ENCODE measurements at places on chromosomes 12 and 14. TPM values are rescaled to one million over a fixed set of nuclear protein-coding genes. Genes with fewer than 3 reads are reported as not detected.
A peak's percentile ranks its signal among the peaks of the same experiment; 100 is the strongest.

- H3K27me3 ChIP-seq: no peaks in the 10 kb centered on the region
- H3K36me3 ChIP-seq: peaks cover 12% of the 10 kb centered on the region
- peaks cover 5% of the 10 kb centered on the region for H3K4me1 ChIP-seq
- no peak overlapping the region for H3K27ac ChIP-seq
These were observed 281.1 kb downstream of the ERC1 start for GRCh38 chr12:1272142-1272541.

GRCh38 chr14:71539650-71540285 lies 392.5 kb upstream of the RGS6 start:
- no peak overlapping the region for H3K4me3 ChIP-seq
- peak overlapping the region; percentile 11 for H3K27ac ChIP-seq
- no peaks in the 10 kb centered on the region for H3K27me3 ChIP-seq
- peaks cover 2% of the 10 kb centered on the region for H3K36me3 ChIP-seq

Gene ATG101
- 30.2 TPM for total RNA-seq

Gene RNASE1
- total RNA-seq: not detected

GRCh38 chr14:93269341-93270068 lies 62.4 kb downstream of the UBR7 start:
- DNase-seq: no peak
- H3K27ac ChIP-seq: no peak overlapping the region
- H3K4me1 ChIP-seq: peaks cover 19% of the 10 kb centered on the region

GRCh38 chr14:34643361-34643760 lies 13.4 kb upstream of the SNX6 start:
- no peak for DNase-seq
- H3K4me1 ChIP-seq: peaks cover 5% of the 10 kb centered on the region
- peaks cover 5% of the 10 kb centered on the region for H3K27me3 ChIP-seq
- no peak overlapping the region for H3K27ac ChIP-seq
- H3K36me3 ChIP-seq: no peaks in the 10 kb centered on the region

GRCh38 chr14:34423445-34423844 lies 38.6 kb downstream of the SPTSSA start:
- no peaks in the 10 kb centered on the region for H3K36me3 ChIP-seq
- peaks cover 14% of the 10 kb centered on the region for H3K27me3 ChIP-seq
- DNase-seq: no peak
- H3K27ac ChIP-seq: no peak overlapping the region
- H3K4me3 ChIP-seq: no peak overlapping the region

DNA sequence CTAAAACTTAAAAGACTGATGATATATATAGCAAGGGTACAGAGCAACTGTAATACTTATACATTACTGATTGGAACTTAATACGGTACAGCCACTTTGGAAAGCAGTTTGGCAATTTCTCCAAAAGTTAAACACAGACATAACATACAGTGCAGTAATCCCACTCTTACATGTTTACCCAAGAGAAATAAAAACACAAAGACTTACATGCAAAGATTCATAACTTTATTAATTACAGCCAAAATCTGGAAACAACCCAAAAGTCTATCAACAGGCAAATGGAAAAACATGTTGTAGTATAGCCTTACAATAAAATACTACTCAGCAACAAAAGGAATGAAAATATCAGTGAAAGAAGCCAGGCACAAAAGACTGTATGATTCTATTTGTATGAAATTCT lies 84.6 kb downstream of the GARIN6 start:
- no peak overlapping the region for H3K4me3 ChIP-seq
- H3K27me3 ChIP-seq: no peaks in the 10 kb centered on the region
- DNase-seq: no peak
- no peaks in the 10 kb centered on the region for H3K4me1 ChIP-seq
- no peaks in the 10 kb centered on the region for H3K36me3 ChIP-seq

DNA sequence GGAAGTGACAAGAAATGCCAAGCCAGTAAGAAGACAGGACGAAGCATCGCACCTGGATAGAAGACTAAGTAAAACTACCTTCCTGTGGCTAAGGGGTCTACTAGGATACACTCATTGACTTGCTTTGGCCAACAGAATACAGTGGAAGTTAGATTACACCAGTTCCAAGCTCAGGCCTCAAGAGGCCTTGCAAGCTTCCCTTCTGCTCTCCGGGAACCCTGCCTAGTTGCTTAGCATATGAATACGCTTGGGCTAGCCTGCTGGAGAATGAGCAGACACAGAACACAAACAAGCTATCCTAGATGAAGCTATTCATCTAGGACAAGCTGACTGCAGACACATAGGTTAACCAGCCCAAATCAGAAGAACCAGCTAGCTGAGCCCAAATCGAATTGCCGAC lies 97.0 kb downstream of the DPF3 start:
- H3K4me3 ChIP-seq: no peak overlapping the region
- H3K27ac ChIP-seq: no peak overlapping the region
- H3K4me1 ChIP-seq: no peaks in the 10 kb centered on the region
- H3K36me3 ChIP-seq: no peaks in the 10 kb centered on the region
- H3K27me3 ChIP-seq: peaks cover 18% of the 10 kb centered on the region

Gene IL26
- 0.52 TPM for total RNA-seq

GRCh38 chr12:84764001-84764400 lies 148.6 kb downstream of the SLC6A15 start:
- DNase-seq: no peak
- no peak overlapping the region for H3K4me3 ChIP-seq
- no peak overlapping the region for H3K27ac ChIP-seq
- no peaks in the 10 kb centered on the region for H3K27me3 ChIP-seq
- H3K4me1 ChIP-seq: no peaks in the 10 kb centered on the region

GRCh38 chr12:79546466-79547043 lies 144.2 kb downstream of the PAWR start:
- DNase-seq: no peak
- no peak overlapping the region for H3K27ac ChIP-seq

GRCh38 chr12:88057994-88058718 lies 29.0 kb upstream of the C12orf50 start:
- peaks cover 4% of the 10 kb centered on the region for H3K4me1 ChIP-seq
- no peak overlapping the region for H3K27ac ChIP-seq
- no peaks in the 10 kb centered on the region for H3K27me3 ChIP-seq

GRCh38 chr12:6914246-6914946 lies at the start of gene ENO2:
TSS of gene ENO2 (plus strand) at chr12:6914580. CDS start at chr12:6915833, 1,253 bp downstream.
- H3K4me1 ChIP-seq: peaks cover 39% of the 10 kb centered on the region
- peak; percentile 83 for DNase-seq
- peaks cover 5% of the 10 kb centered on the region for H3K36me3 ChIP-seq
- peak within 1 kb of the TSS; percentile 98 for H3K4me3 ChIP-seq
- H3K27me3 ChIP-seq: no peaks in the 10 kb centered on the region
- peak within 1 kb of the TSS; percentile 85 for H3K27ac ChIP-seq

Gene AICDA
- total RNA-seq: not detected

DNA sequence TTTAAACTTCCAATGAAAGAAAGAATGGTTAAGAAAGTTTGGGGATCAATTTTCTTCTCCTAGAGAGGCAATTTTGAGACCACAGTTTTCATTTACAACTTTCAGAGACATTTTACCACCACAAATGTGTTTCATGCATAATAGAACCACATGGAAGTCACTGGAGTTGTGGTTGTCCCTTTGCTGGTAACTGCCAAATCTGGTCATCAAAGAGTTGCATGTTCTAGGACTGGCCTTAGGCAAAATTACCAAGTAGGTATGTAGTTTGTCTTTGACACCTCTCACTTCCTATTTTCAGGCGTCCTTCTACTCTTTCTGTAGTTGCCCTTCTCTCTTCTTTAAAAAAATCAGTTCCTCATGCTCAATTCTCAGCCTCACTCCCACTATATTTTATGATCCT lies 54.3 kb upstream of the TMX1 start:
- H3K4me3 ChIP-seq: no peak overlapping the region
- H3K27ac ChIP-seq: no peak overlapping the region
- H3K27me3 ChIP-seq: peaks cover 7% of the 10 kb centered on the region
- no peak for DNase-seq
- no peaks in the 10 kb centered on the region for H3K4me1 ChIP-seq

GRCh38 chr14:38409071-38409705 lies 153.3 kb upstream of the CLEC14A start:
- H3K27ac ChIP-seq: no peak overlapping the region
- H3K4me3 ChIP-seq: no peak overlapping the region
- no peaks in the 10 kb centered on the region for H3K36me3 ChIP-seq
- DNase-seq: no peak

DNA sequence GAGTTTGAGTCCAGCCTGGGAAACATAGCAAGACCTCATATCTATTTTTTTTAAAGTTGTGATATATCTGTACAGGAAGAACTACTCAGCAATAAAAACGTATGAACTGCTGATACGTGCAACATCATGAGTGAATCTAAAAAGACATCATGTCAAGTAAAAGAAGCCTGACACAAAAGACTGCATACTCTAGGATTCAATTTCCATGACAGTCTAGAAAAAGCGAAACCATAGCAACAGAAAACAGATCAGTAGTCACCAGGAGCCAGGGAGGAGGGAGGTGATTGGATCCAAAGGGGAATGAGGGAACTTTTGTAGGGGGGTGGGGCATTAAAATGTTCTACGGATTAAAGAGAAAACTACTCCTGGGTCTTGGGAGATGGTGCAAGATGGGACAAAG lies 8.7 kb upstream of the RGS6 start:
- H3K4me3 ChIP-seq: no peak overlapping the region
- no peaks in the 10 kb centered on the region for H3K36me3 ChIP-seq
- DNase-seq: no peak
- H3K27ac ChIP-seq: no peak overlapping the region
- H3K4me1 ChIP-seq: no peaks in the 10 kb centered on the region

GRCh38 chr12:11812586-11813437 lies 163.3 kb downstream of the ETV6 start:
- peaks cover 47% of the 10 kb centered on the region for H3K4me1 ChIP-seq
- H3K4me3 ChIP-seq: peak overlapping the region; percentile 86
- peak overlapping the region; percentile 90 for H3K27ac ChIP-seq
- peaks cover 7% of the 10 kb centered on the region for H3K36me3 ChIP-seq
- H3K27me3 ChIP-seq: no peaks in the 10 kb centered on the region
- no peak for DNase-seq

DNA sequence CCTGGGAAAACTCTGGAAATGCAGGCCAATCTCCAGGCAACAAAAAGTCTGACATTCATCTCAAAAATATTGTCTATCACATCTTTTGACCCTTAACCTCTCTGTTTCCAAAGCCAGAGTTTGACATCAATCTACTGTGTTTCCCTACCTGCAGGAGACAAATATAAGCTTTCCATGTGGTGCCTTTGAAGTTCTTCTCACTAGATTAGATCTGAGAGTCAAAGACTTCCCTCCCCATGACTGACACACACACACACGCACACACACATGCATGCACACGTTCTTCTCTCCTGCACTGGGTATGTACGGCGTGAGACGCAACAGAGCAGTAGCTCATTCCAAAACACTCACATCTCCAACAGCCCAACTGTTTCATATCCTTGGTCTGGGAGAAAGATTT lies 8.1 kb upstream of the ITPR2 start:
- no peaks in the 10 kb centered on the region for H3K27me3 ChIP-seq
- peaks cover 2% of the 10 kb centered on the region for H3K4me1 ChIP-seq
- no peak overlapping the region for H3K27ac ChIP-seq
- no peak overlapping the region for H3K4me3 ChIP-seq

GRCh38 chr12:122082621-122083356 lies 4.2 kb downstream of the MLXIP start:
- DNase-seq: no peak
- peak overlapping the region; percentile 97 for H3K4me3 ChIP-seq
- H3K36me3 ChIP-seq: peaks cover 7% of the 10 kb centered on the region
- no peaks in the 10 kb centered on the region for H3K27me3 ChIP-seq
- H3K4me1 ChIP-seq: peaks cover 54% of the 10 kb centered on the region

GRCh38 chr12:42172441-42173210 lies 28.0 kb upstream of the GXYLT1 start:
- H3K36me3 ChIP-seq: peaks cover 6% of the 10 kb centered on the region
- no peak overlapping the region for H3K4me3 ChIP-seq
- peak overlapping the region; percentile 64 for H3K27ac ChIP-seq
- H3K4me1 ChIP-seq: peaks cover 15% of the 10 kb centered on the region
- no peak for DNase-seq
- H3K27me3 ChIP-seq: no peaks in the 10 kb centered on the region

GRCh38 chr14:68584786-68585185 lies 208.1 kb downstream of the ZFP36L1 start:
- no peak overlapping the region for H3K27ac ChIP-seq
- no peak overlapping the region for H3K4me3 ChIP-seq
- no peaks in the 10 kb centered on the region for H3K36me3 ChIP-seq
- H3K4me1 ChIP-seq: peaks cover 4% of the 10 kb centered on the region

GRCh38 chr12:47899466-47899865 lies 5.3 kb downstream of the VDR start:
- no peaks in the 10 kb centered on the region for H3K27me3 ChIP-seq
- no peaks in the 10 kb centered on the region for H3K36me3 ChIP-seq
- peaks cover 35% of the 10 kb centered on the region for H3K4me1 ChIP-seq
- no peak for DNase-seq

Gene PROX2
- total RNA-seq: not detected

DNA sequence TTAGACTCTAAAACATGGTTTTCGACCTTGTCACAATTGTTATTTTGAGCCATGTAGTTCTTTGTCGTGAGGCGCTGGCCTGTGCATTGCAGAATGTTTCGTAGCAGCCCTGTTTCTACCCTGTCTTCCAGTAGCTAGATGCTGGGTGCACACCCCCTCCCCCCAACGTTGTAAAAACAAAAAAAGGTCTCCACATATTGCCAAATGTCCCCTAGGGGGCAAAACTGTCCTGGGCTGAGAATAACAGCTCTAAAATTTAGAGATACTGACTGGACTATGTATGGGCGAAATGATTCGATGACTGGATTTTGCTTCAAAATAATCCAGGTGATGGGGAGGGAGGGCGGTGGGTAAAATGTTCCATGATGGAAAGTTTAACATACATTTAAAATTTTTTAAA lies 126.1 kb upstream of the FUT8 start:
- H3K27me3 ChIP-seq: no peaks in the 10 kb centered on the region
- peak overlapping the region; percentile 93 for H3K27ac ChIP-seq
- H3K4me1 ChIP-seq: peaks cover 46% of the 10 kb centered on the region

Gene MGP
- total RNA-seq: not detected

Gene NDRG2
- total RNA-seq: 38.2 TPM

DNA sequence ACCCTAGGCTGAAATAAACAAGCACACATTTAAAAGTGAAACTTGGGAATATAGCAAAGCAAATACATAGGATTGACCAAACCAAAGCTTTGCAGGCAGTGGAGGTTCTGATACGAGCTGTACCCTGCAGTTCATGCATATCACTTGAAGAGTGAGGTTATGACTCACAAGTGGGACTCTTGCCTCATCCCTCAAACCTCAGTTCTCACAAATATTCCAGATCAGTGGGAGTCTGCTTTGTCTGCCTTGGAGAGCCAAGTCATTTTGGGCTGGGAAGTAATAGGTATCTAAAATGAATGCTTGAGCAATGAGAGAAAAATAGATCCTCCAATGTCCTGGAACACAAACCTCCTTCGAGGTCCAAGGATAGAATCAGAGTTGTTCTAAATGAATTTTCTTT lies 116.4 kb downstream of the LRIG3 start:
- H3K27me3 ChIP-seq: no peaks in the 10 kb centered on the region
- H3K36me3 ChIP-seq: no peaks in the 10 kb centered on the region
- DNase-seq: no peak
- H3K27ac ChIP-seq: no peak overlapping the region
- no peak overlapping the region for H3K4me3 ChIP-seq

DNA sequence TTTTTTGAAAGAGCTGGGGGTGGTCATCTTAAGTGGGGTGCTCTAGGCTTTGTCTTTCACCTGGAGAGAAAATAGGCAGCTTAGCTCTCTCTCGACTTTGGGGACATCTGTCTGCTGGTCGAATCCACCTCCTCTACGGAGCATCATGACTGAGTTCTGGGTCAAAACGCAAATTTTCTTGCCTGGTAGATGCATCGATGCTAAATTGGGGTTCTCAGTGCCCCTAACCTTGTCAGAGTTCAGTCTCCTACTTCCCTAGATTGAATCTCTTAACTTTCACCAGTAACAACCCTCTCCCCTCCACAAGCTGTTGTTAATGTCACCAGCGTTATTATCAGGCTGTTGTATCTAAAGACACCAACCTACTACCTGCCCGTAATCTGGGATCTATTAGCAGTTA lies 682 bp downstream of the FLRT2 start:
- H3K4me3 ChIP-seq: no peak overlapping the region
- H3K4me1 ChIP-seq: peaks cover 8% of the 10 kb centered on the region
- peaks cover 73% of the 10 kb centered on the region for H3K27me3 ChIP-seq
- H3K36me3 ChIP-seq: peaks cover 3% of the 10 kb centered on the region
